ENCODE measurements at places on chromosomes 11 and 22.

DNA sequence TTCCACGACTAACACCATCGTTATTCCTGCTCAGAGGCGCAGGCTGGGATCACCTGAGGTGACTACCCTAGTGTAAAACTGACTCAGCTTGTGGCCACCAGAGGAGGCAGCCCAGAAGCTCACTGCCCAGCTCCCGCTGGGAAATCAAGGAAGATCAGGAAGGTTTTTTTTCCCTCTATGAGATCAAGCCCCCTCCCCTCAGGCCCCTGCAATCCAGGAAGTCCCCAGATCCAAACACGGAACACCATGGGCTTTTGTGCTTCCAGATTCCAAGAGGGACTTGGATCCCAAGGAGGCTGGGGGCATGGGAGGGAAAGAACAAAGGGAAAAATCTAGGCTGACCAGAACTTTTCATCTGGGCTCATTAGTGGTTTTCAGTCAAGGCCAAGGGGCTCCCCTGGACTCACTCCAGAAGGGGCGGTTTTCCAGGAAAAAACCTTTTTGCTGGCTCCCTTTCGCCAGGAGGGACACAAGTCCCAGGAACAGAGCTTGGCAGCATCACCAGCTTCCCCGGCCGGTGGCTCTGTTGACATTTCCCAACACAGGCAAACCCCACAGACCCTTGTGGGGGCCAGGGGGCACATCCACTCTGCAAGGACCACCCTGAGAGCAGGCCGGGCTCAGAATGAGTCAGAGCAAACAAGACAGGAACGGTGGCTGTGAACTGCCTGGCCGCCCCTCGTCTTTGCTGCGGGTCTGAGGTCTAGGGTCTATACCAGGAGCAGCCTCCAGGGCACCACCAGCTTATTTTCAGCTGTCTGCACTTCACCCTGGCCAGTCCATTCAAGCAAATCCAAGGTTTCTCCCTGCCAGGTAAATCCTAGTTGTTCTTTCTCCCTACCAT is 36.8 kb downstream of the MYH9 start:
- no peak for DNase-seq

DNA sequence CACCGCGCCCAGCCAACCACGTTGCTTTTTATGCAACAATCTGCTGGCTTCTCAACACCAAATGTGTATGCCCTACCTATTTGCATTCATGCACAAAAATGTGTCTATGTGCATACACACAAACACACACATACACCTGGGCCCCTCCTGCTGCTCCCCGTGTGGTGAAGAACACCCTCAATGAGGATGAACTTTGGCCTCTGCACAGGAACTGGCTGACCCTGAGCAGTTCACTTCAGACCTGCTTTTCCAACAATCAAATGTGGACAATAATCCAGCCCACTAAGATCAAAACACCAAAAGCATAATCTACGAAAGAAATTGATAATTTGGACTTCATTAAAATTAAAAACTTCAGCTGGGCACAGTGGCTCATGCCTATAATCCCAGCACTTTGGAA is 25.3 kb upstream of the SLC35C1 start:
- DNase-seq: no peak

GRCh38 chr11:128246810-128247594 is 340.4 kb downstream of the ETS1 start:
- no peak for DNase-seq

GRCh38 chr11:69909561-69910518 is 90.6 kb upstream of the FGF3 start:
- DNase-seq: peak; percentile 51

GRCh38 chr22:37340331-37341262 is 58.3 kb downstream of the CYTH4 start:
- DNase-seq: no peak

DNA sequence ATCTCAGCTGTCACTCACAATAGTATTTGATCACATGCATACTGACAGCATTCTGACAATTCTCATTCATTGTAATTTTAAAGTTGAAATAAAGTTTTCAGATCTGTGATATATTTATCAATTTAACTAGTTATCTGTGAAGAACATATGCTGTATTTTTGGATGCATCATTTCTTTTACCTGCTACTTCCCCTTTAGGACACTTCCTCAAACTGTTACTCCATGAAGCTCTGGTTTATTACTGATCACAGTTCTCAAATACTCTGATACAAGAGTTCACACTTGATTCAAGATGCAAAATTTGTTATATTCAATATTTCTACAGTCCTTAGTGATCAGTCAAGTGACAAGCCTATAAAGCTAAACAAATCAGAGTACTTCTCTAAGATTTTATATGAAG is 1655.2 kb downstream of the LRRC4C start:
- DNase-seq: no peak

GRCh38 chr11:73334384-73335203 is 26.5 kb downstream of the ARHGEF17 start:
- DNase-seq: peak; percentile 46

DNA sequence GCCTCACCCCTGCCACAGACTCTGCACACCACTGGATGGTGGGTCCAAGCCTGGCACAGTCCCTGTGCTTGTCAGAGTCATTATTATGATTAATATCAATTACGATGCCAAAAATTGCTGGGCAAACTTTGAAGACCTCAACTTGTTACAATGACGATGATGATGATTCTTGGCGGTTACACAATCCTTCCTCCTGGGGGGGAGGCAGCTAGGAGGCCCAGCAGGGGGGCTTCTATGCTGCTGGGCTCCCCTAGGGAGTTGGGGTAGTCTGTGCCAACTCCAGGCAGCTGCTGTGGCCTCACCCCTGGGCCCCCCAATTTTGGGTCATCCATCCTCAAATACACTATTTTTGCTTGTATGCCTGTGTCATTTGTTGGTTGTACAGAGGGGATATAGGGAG is 12.0 kb downstream of the SLC35E4 start:
- no peak for DNase-seq

GRCh38 chr11:33936725-33937604 is 45.1 kb upstream of the LMO2 start:
- DNase-seq: peak; percentile 8

DNA sequence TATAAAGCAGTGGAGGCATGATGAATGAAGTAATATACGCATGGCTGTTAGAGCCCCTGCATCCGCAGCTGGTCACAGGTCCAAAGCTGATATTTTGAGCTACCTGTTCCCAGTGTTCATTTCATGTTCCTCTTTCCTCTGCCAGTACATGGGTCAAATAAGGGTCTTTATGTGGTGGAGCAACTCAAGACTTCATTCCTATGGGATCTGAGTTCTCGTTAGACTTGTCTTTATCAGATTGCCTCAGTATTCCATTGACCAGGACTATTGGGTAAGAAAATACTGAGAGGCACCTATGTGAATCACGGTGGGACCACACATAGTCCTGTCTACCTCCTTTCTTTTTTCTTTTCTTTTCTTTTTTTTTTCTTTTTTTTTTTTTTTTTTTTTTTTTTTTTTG is 25.2 kb downstream of the NCF4 start:
- no peak for DNase-seq

GRCh38 chr11:71321433-71322191 is 69.2 kb upstream of the SHANK2 start:
- no peak for DNase-seq

DNA sequence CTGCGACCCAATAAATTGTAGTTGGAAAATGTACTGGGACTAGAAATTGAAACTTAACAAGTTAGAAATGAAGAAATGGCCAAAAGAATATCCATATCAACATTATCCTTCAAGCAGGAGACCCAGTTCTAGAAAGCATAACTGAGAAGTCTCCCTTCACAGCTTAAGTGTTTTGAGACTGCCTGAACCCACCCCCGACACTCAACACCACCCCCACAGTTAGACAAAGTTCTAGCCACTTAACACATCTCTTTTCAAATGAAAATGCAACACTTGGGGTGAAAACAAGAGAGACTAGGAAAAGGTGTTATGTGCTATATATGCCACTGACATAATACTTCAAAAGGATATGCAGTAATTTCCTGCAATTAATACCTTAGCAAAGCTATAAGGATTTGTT is 184.5 kb downstream of the SOX6 start:
- no peak for DNase-seq
